Calu3 (cell line): ENCODE measurements at places on chromosomes 16 and 17.

- DNase-seq, result no peak
Observed at GRCh38 chr16:50602531-50603205, 54.5 kb downstream of the NKD1 start.

DNA sequence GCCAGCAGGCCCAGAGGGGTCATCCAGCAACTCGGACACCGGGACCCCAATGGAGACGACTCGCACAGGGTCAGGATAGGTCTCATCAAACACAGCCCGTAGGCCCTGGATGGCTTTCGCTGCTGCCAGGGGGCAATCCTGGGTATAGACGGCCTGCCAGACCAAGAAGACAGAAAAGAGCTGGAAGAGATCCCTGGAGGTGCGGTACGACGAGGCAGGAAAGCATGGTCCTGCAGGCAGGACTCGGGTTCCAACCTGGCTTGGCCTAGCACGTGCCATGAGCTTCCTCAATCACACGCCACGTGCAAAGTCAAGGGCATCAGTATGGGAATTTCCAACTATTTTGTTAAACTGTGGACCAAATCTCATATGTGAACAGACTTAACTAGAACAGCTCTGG is 6.3 kb upstream of the EXOSC6 start:
- DNase-seq, result no peak

GRCh38 chr17:39115135-39115534 is 36.3 kb downstream of the PLXDC1 start:
- DNase-seq, result no peak

DNA sequence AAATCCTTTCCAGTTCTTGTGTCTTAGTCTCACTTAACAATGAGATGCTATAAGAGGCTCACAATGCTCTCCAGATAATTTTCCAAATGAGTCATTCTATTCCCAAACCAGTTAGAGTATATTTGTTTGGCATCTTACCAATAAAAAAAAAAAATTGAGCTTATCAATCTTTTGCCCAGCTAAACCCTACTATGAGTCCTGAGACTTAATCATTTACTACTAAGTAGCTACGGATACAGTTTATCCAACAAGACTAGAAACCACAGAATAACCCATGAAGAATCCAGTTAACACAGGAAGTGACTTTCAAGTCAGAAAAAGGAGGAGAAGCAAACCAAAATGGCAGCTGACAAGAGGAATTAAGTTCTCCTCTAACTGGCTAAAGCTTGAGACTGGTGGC is 330.3 kb upstream of the XYLT1 start:
- DNase-seq, result no peak

- no peak for DNase-seq
Observed at GRCh38 chr16:17606460-17606859, 135.7 kb upstream of the XYLT1 start.

DNA sequence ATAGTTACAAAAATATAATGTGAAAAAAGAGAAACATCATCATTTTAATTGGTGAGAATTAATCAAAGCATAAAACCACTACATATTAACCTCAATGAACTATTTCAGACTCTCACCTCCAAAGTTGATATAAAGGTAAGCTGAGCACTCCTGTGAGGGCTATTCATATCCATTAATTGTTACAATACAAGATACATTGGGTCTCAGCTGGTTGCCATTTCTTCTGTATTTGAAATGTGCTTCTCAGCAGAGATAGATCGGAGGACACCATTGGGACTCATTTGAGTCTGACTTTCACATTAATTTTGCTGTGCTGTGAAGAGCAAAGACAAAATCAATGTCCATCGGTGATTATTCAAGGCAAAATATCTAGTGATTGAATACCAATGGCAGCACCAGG is 459.5 kb upstream of the GOT2 start:
- no peak for DNase-seq

GRCh38 chr17:16417896-16418684 is 2.7 kb downstream of the TRPV2 start:
- no peak for DNase-seq

GRCh38 chr16:86052115-86052670 is 153.2 kb downstream of the IRF8 start:
- no peak for DNase-seq

- DNase-seq, result no peak
Observed at GRCh38 chr17:21200590-21201297, 13.2 kb downstream of the TMEM11 start.

- no peak for DNase-seq
Observed at GRCh38 chr17:70906808-70907207, 737.5 kb downstream of the KCNJ2 start.

- no peak for DNase-seq
Observed at GRCh38 chr16:11004973-11005610, 60.7 kb downstream of the CLEC16A start.

DNA sequence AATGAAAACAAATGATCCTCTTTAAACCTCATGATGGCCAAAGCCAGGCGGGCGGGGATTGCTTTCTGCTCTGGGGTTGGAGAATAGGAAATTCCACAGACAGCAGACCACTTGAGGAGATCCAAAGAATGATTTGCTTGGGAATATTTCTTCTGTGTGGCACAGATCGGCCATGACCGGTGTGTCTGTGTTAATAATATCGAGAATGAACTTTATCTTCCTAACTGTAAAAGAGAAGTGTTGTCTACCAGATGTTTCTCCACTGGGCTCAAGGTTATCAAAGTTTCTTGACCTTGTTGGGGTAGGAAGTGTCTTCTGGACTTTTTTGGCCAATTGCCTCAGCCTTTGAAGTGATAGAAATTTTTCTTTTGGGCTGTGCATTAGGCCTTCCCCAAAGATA is 186.6 kb upstream of the ZFHX3 start:
- no peak for DNase-seq

DNA sequence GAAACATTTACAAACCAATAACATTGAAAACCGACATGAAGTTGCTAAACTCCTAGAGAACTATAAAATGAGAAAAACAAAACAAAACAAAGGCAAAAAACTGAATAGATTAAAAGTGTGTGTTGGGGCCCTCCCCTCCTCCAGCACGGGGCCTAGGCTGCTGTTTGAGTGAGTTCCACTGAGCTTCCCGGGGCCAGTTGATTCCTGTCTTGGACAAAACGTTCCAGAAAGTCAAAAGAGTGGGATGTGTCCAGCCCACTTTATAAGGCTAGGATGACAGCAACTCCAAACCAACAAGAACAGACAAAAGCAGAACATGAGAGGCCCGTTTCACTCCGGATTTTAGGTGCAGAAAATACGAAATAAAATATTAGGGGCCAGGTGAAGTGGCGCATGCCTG is 11.6 kb upstream of the CSNK1D start:
- no peak for DNase-seq

- peak; percentile 14 for DNase-seq
Observed at GRCh38 chr16:14232106-14232864, 161.2 kb downstream of the MRTFB start.

DNA sequence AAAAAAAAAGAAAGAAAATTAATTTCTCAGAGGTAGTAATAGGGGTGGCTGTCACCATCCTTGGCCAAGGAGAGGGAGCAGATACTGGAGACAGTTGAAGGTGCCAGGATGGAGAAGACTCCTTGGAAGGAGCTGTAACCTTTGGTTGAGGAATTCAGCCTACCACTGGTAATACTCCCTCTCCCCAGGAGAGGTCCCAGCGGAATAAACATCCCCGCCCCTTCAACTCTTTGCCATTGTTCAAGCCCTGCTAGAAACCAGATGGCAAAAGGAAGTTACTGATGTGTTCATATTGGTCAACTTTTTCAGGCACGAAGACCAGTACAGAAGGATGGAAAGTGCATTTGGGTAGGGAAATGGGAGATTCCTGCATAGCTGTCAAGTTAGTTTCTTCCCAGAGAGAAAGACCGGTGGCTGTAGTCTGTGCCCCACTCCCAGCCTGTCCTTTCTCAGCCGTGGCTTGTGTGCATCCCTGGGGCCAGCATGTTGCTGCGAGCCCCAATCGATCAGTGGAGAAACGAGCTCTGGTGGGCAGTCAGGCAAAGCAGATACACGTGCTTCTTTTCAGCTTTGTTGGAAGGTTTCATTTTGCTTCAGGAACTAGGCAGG is 612.1 kb downstream of the MAF start:
- peak; percentile 11 for DNase-seq

DNA sequence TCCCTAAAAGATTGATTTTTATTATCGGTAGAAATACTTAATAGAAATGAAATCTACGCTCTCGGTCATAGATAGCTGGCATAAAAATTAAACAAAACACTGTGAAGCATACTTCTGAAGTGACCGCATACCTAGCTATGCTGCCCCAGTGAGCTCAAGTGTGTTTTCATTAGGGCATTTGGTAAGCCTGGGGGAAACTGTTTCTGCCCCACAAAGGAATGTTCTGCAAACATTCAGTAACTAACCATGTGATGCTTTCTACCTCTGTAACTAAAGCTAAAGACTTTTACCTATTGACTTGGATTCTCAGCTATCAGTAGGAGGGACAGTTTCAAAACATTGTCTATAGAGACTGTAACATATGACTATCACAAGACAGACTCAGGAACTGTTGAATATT is 93.5 kb upstream of the HSBP1 start:
- DNase-seq, result no peak

DNA sequence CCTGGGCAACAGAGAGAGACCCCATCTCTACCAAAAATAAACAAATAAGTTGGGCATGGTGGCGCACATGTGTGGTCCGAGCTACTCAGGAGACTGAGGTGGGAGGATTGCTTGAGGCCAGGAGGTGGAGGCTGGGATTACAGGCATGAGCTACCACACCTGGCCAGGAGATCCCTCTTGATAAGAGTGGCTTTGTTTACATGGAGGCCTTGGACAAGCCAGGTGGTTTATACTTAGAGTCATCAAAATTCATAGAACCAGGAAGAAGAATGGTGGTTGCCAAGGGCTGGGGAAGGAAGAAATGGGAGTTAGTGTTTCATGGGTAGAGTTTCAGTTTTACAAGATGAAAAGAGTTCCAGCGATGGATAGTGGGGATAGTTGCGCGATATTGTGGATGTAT is 8.8 kb upstream of the ZFP1 start:
- no peak for DNase-seq

- no peak for DNase-seq
Observed at GRCh38 chr17:74502861-74503260, 28.4 kb downstream of the CD300LB start.

- no peak for DNase-seq
Observed at GRCh38 chr16:89826531-89827382, 1.5 kb upstream of the SPIRE2 start.

DNA sequence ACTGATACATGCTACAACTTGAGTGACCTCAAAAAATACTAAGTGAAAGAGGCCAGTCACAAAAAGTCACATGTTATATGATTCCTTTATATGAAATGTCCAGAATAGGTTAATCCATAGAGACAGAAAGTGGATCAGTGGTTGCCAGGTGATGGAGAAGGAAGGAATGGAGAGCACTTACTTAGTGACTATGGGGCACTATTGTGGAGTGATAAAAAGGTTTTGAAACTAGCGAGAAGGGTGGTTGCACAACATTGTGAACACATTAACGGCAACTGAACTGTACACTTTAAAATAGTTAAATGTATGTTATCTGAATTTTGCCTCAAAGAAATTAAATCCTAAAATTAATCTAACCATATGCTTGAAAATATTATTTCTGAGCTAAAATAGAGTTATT is 25.9 kb downstream of the AMFR start:
- DNase-seq, result no peak

- no peak for DNase-seq
Observed at GRCh38 chr17:70310221-70310672, 140.9 kb downstream of the KCNJ2 start.

DNA sequence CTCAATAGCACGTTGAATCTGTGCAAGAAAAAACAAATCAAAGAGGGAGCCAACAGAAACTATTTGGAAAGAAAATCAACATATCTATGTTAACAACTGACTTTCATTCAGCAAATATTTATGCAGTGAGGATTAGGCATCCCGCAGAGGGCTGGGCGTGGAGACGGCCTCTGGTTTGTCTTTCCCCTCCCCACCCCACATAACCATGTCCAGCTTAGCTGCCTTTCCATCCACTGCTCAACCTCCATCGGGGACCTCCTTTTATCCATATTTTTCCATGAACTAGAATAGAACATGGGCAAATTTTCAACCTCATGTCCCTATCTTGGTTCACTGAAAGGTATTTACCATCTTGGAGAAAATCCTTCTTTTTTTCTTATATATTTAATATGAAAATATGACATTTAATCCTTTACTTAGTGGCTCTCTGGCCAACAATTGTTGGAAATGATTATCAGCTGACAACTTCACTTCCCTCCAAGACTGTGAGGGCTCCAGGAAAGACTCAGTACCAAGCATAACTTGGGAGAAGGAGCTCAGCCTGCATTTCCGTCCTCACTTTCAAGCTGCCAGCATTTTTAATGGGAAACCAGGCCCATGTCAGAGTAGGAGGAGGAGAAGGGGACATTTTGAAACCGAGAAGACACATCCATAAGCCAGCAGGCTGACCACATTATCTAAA is 462.6 kb upstream of the MAF start:
- DNase-seq, result no peak

- DNase-seq, result peak; percentile 54
Observed at GRCh38 chr16:17277981-17278381, 192.8 kb downstream of the XYLT1 start.

GRCh38 chr16:2768403-2769089 is 8.5 kb downstream of the ELOB start:
- no peak for DNase-seq

GRCh38 chr17:13917634-13918033 is 151.7 kb upstream of the COX10 start:
- DNase-seq, result no peak

DNA sequence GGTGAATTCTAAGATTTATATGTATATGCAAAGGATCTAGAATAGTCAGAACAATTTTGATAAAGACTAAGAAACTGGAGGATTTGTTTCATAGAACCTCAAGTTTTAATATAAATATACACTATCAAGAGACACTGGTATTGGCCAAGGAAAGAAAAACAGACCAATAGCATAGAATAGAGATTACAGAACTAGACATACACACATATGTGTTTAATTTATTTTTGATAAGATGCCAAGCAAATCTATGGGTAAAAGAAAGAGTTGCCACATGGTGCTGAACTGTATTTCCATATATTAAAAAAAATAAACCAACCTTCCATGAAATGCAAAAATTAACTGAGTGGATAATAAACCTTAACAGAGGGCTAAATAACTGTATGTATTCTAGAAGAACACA is 27.9 kb upstream of the LRRC37A3 start:
- DNase-seq, result no peak

DNA sequence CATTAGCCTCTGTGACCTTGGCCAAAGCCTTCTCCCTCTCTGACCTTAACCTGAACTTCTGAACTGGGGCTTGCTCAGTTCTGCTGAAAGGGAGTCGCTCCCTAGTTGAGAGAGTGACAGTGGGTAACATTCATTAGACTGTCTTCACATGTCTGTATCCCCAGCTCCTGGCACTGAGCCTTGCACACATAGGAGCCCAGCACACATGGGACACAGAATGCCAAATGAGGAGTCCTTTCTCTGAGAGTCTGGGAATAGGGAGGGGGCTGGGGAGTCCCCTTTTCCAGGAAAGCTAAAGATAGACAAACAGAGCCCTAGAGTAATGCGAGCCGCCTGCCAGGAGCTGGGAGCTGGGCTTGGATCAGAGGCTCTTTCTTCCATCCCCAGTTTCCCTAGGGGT is 2.5 kb downstream of the TAC4 start:
- no peak for DNase-seq

GRCh38 chr17:10420811-10421210 is 939 bp downstream of the MYH8 start:
- no peak for DNase-seq

- DNase-seq, result peak; percentile 48
Observed at GRCh38 chr17:77404812-77405581, 264.2 kb downstream of the SEC14L1 start.

- no peak for DNase-seq
Observed at GRCh38 chr16:21703589-21704174, 39.9 kb downstream of the OTOA start.

GRCh38 chr17:17179371-17179827 is 26.7 kb downstream of the PLD6 start:
- DNase-seq, result no peak

GRCh38 chr16:51592535-51593300 is 441.6 kb upstream of the SALL1 start:
- DNase-seq, result no peak
